ENCODE measurements at places on chromosomes 2 and 18.
A peak's percentile ranks its signal among the peaks of the same experiment; 100 is the strongest.

DNA sequence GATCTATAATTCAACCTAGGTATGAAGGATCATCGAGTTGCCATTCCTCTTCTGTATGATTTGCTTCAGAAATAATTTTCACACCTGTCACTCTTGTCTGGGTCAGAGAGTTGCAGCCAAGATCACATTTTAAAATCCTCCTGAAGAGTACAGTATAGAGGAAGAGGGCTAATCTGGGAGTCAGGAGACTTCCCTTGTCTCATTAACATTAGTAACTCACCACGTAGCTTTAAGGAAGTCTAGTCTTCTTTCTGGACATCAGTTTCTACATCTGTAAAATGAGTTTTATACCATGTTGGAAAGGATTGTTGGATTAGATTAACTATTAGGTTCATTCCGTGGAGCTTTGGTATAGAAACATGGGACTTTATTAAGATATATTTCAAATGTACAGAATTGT is 109.4 kb downstream of the TDRD15 start:
- no peak for DNase-seq

GRCh38 chr2:234031207-234031606 is 19.3 kb upstream of the SPP2 start:
- no peak for DNase-seq

DNA sequence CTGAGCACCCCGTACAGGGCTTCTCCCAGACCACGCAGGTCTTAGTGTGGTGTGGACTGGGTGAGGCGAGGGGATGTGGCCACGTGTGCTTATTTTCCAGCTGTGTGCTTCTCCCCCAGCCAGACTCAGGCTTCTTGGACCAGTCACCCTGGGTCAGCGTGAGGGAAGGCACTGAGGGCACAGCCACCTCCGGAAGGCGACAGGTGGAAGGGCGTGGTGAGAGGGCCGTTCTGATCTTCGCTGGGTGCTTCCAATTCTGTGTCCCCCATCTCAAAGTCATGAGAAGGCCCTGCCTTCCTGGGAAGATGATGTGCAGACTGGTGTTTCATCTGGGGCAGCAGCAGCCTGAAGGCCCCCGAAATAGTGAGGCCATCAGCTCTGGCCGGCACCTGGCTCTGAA is 169.7 kb upstream of the MYCN start:
- no peak for DNase-seq

GRCh38 chr2:218130377-218130776 is 4.5 kb downstream of the CXCR2 start:
- DNase-seq, result no peak

GRCh38 chr2:46497766-46498165 is 18.4 kb downstream of the TMEM247 start:
- DNase-seq, result no peak

DNA sequence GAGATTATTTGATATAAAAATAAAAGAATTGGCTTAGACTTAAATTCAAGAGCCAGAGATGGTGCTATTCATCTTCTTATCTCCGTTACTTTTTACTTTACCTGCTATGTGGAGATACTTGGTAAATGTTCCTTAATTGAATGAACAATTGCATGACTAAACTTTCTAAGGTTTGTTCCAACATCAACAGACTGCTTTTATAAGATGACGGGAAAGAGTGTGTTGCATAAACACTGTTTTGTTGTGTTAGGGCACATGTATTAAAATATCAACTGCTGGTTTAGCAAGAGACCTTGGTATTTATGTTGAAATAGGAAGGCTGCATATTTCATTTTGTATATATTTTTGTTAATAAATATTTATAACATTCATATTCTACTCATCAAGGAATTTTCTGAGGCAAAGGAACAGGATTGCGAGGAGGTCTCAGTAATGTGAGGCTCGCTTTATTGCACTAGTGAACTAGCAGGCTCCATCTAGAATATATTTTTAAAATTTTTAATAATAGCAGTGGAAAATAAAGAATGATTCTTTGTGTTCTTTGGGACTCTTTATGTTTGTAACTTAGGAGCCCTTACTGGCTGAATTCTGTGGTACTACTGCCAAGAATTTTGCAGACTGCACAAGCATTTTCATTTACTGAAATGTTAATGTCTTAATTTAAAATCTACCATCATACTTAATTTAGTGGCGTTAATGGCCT is 10.7 kb upstream of the NFE2L2 start:
- DNase-seq, result peak; percentile 22

DNA sequence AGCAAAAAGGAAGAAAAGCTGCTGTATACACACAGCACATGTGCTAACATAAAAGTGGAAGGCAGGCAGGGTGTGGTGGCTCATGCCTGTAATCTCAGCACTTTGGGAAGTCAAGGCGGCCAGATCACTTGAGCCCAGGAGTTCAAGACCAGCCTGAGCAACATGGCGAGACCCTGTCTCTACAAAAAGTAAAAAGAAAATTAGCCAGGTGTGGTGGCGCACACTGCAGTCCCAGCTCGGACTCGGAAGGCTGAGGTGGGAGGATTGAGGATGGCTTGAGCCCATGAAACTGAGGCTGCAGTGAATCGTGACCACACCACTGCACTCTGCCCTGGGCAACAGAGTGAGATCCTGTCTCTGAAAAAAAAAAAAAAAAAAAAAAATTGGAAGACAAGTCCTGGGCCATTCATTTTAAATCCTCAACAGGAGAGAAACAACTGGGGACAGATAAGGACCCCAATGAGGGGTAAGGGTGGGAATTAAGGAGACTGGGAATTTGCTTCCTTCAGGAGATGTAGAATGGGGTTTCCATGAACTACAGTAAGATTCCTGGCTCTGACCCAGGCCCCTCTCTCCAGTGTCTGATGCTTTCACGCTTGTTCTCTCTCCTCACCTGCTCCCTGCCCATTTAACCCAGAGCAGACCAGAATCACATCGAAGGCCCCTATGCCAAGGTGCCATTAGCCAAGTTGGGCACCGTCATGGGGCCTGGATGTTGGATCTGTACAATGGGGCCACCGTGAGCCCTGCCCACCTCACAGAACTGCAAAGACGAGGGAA is 29.6 kb downstream of the TNS1 start:
- no peak for DNase-seq

DNA sequence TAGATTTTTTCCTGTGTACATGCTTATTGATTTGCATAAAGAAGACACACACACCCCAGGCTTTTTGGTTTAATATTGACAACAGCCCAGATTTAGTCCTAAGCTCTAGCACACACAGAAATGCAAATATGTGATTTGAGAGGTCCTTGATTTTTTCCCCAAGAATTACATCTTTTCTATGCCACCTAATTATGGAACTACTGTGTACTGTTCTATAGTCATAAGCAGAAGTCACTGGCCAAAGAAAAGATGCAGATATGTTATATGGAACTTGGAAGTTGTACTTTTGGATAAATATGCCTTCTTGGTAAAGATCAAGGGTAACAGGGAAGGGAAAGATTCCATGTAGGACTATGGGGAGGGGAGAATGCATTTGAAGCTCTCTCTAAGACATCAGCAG is 105.6 kb downstream of the SETBP1 start:
- no peak for DNase-seq

GRCh38 chr2:122670897-122671296 is 915.4 kb downstream of the TSN start:
- DNase-seq, result no peak

- DNase-seq, result no peak
These were observed 12.3 kb downstream of the MRPS5 start for GRCh38 chr2:95109260-95109659.

GRCh38 chr2:133044556-133044955 is 374.6 kb upstream of the LYPD1 start:
- no peak for DNase-seq

- no peak for DNase-seq
These were observed 93.0 kb upstream of the GLI2 start for GRCh38 chr2:120642646-120643045.

DNA sequence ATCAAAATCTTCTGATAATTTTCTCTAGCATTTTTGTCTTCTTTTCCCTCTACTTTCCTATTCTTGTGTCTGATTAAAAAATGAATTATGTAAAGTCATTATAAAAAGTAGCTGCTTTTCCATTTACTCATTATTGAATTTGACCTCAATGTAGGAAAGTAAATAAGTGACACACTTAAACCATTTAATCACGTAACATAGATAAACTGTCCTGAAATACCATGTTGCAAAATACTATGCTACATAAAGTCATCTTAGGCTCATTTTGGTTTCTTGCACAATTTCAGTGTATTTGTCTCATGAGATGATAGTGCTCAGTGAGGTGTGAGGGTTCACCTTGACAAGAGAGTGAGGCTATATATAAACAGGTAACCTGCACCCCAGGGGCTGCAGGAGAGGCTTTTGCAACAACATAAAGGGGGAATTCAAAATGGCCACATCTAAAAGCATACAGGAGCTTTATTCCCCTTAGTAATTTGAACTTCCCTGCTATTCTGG is 502.7 kb downstream of the RNF144A start:
- no peak for DNase-seq

GRCh38 chr2:25825238-25825637 is 53.0 kb downstream of the ASXL2 start:
- no peak for DNase-seq
